ENCODE measurements at places on chromosomes 4 and X. TPM values are rescaled to one million over a fixed set of nuclear protein-coding genes. Genes with fewer than 3 reads are reported as not detected.

Gene LUZP4
- polyA plus RNA-seq: not detected

- no peak for DNase-seq
Observed at GRCh38 chr4:154024097-154024694, 235.3 kb upstream of the SFRP2 start.

DNA sequence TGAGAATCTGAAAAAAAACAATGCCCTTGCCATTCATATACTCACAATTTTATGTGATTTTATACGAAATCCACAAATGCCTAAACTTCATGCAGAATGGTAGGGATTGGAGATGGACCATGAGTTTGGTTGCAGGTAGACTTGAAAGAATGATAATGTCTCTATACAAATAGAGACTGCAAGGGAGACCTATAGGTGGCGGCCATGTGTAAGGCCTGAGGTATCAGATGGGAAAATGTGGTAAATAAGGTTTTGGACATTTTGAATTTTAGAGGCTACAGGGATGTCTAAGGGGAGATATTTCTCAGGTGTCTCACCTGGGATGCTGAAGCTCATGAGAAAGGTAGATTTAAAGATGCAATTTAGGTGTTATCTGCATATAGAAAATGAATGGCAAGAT, 78.0 kb downstream of the GABRB1 start:
- DNase-seq: no peak

Gene PIGA
- polyA plus RNA-seq: 22.8 TPM

DNA sequence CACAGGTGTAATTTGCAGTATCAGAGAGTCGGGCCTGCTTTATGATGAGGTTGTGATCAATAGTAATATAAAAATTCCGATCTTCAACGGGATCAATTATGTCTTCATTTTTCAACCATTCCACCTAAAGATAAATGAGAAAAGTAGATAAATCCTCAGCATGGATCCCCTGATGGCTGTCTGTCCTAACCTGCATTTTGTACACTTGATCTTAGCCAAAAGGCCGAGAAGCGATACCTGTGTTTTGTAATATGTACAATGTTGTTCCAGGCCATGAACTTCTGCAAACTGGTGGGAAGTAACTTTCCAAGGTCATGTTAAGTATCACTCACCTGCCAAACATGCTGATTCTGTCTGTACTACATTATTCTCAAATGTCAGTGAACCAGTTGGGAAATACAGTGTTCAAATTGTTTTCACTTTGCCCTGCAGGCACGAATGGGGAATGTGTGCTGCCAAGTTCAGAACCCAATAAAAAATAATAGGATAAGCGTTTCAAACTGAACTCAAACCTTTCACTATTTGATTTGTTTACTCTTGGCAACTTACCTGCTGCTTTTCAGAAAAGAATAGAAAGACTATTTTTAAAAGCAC, 298.1 kb downstream of the UNC5C start:
- no peak for DNase-seq

Gene APLN
- 5.2 TPM for polyA plus RNA-seq

GRCh38 chrX:45756557-45756956, 555.9 kb upstream of the DIPK2B start:
- no peak for DNase-seq

DNA sequence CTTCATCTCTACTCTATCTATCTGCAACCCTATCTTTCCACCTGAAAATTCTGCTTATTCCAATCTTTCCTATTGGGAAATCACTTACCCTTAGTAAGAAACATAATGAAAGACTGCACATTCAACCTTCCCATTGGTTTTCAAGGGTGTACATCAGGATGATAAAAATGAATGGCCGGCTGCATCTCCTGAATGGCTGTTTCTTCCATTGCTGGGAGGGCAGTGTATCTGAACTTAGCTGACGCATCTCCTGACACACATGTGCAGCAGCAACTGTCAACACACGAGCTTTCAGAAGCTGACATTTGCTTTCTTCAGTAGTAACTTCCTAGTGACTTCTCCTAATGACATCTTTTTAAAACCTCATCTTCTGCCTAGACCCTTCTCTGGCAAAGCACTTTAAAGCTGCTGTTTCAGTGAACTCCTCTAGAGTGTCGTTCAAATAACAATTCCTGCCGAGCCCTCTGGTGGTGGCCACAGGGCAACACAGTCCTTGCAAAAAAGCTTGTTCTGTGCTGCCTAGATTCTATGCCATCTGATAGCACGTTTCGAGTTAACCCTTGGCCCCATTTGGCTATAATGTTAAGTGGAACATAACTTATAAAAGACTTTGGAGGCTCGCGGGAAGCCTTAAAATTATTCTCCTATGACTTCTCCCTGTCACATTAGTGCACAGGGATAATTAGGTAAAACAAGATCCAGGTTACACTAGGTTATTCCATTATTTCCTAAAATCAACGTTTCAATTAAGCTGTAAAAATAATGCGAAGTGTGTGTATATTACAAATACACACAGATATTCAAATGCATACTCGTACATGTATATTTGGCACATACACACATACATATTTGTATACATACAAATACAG, 2340.7 kb downstream of the PCDH7 start:
- peak; percentile 43 for DNase-seq

Gene ATOH1
- polyA plus RNA-seq: not detected

GRCh38 chr4:142360657-142361056, 485.4 kb downstream of the INPP4B start:
- DNase-seq: no peak

Gene NAA11
- not detected for polyA plus RNA-seq

Gene IDS
- 44.5 TPM for polyA plus RNA-seq

Gene CLNK
- 0.72 TPM for polyA plus RNA-seq

- DNase-seq: no peak
Observed at GRCh38 chrX:2261831-2262667, 238.7 kb downstream of the DHRSX start.

DNA sequence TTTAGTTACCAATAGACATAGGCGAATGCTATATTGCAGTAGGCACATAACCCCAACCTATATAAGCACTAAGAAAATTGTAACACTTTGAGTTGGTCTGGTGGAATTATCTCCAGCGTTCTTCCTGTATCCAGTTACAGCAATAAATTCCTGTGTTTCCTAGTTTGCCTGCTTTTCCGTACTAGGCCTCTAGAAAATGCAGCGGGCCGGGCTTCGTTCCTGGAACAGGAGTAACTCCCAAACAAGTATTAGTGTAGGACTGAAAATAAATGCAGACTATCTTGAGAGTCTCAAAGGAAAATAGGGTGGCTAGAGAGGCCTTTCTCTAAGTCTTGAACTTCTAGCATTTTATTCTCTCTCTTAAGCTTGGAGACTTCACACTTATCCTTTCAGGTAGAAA, 159.8 kb downstream of the OR13H1 start:
- no peak for DNase-seq

Gene NUP62CL
- 11.9 TPM for polyA plus RNA-seq

Gene SUPT20HL1
- not detected for polyA plus RNA-seq

DNA sequence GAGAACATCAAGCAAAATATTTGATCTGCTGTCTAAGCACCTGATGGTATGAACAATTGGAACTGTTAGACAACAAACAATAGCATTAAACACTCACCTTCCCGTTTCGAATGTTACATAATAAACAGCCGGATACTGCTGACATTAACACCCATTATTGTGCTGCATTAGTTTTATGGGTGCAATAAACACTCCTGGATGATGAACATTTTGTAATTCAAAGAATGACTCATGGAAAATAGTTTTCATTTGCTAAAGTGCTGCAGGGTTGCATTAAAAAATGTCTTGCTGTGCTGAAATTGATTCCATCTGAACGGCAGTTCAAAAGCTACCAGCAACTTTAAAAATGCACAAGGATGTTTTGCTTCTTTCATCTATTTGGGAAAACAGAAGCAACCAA, 100.8 kb upstream of the SORBS2 start:
- DNase-seq: no peak

GRCh38 chr4:104279744-104280143, 214.9 kb downstream of the CXXC4 start:
- DNase-seq: no peak

GRCh38 chr4:68287704-68288392, 42.4 kb upstream of the TMPRSS11B start:
- no peak for DNase-seq

Gene TMEM144
- polyA plus RNA-seq: 4.1 TPM

GRCh38 chr4:53119680-53120079, 246.2 kb downstream of the SCFD2 start:
- DNase-seq: no peak

- DNase-seq: no peak
Observed at GRCh38 chrX:14496674-14497073, 32.7 kb upstream of the GLRA2 start.

- no peak for DNase-seq
Observed at GRCh38 chr4:153217440-153217839, 13.2 kb downstream of the TRIM2 start.

Gene FAM184B
- polyA plus RNA-seq: 0.48 TPM
